Kidney capillary endothelial cell (primary cell): ENCODE measurements at places on chromosomes 4 and X.

DNA sequence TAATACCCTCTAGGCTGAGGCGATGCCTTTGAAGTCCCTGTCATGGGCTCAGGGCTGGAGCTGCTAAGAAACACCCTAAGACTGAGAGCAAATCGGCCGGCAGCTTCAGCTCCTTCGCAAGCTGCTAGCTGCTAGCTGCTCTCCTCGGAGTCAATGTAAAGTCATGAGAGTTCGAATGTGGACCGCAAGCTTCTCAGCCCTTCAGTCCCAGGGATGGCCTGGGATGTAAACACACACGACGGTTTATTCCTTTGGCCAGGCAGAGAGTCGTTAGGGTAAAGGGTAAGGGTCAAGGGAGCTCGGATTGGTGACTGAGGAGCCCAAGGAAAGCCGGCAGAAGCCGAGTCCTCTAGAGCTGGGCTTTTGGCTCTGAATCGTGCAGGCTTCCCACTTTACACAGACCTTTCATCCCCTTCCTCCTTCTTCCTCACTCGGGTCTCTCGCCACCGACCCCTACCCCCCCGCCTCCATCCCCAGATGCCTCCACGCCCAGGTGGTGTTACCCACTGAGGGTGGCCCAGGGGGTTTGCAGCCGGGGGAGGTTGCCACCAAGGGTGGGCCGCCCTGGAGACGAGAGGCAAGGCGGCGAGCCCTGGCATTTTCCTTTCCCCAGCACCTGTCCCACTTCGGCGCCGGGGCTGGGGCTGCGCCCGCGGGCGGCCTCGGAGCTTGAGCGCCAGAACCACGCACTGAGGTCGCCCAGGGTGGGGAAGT lies 3.1 kb upstream of the BCORL1 start:
- no peak for DNase-seq

GRCh38 chr4:177093964-177094363 lies 215.7 kb upstream of the NEIL3 start:
- no peak for DNase-seq

- no peak for DNase-seq
These were observed 74.7 kb downstream of the PPARGC1A start for GRCh38 chr4:23814996-23815660.

GRCh38 chr4:19386786-19387185 lies 864.9 kb upstream of the SLIT2 start:
- DNase-seq = no peak

DNA sequence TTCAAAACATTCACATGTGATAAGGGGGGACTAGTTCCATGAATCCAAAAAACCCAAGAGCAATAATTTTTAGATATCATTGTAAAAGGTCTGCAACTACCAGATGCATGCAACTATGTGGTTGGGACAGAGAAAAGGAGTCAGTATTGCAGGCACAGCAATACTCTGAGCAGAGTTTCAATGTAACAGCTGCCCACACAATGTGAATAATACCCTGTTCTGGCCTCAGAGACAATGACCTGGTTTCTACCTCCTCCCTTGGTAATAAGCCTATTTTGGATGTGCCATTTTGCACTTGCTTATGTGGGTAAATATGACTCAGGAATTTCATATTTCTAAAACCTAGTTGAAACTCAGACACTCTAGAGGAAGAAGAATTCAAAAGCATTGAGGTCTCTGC lies 194.8 kb upstream of the RASGEF1B start:
- DNase-seq = no peak

DNA sequence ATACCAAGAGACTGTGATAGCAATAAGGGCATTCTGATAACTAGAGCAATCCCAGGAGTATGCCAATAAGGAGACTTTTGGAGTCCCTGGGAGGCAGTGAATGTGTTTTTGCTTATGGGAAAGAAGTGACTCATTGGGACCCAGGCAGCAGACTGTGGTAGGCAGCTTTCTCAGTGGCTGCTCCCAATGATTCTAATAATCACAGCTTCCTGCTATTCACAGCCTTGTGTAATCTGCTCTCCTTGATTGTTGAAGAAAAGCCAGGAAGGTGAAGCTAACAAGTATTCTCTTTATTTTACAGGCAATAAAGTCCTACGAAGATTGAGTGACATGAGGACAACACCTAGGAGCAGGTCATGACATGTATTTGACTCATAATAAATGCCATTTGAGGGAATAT lies 70.3 kb upstream of the DDX60 start:
- peak; percentile 30 for DNase-seq

- no peak for DNase-seq
These were observed 364.9 kb downstream of the ZNF674 start for GRCh38 chrX:46180258-46180687.

- DNase-seq = no peak
These were observed 45.9 kb downstream of the FGFRL1 start for GRCh38 chr4:1057403-1057745.
